HEK293T (cell line): ENCODE measurements at places on chromosomes 13 and 19.
A peak's percentile ranks its signal among the peaks of the same experiment; 100 is the strongest.

DNA sequence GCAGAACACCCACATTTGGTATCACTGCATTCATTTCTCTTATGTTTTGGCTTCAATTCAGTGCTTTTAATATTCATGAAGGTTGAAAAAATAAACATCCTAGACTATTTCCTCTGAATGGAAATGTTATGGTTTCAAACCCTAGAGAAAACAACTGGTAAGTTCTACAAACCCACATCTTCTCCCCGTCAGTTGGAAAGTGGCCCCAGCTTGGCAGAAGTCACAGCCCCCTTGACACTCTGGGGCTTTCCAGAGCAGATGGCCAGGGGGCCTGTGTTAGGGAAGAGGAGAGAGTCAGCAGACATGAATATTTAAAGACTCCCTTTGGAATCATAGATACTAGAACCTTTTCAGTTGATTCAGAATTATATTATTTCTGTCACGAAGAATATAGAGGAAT is 123.9 kb downstream of the SHISA2 start:
- DNase-seq, result no peak

- DNase-seq, result no peak
These were observed 97.2 kb upstream of the EDNRB start for GRCh38 chr13:78015782-78016181.

- DNase-seq, result no peak
These were observed 66.6 kb downstream of the DNAJC15 start for GRCh38 chr13:43089912-43090498.

DNA sequence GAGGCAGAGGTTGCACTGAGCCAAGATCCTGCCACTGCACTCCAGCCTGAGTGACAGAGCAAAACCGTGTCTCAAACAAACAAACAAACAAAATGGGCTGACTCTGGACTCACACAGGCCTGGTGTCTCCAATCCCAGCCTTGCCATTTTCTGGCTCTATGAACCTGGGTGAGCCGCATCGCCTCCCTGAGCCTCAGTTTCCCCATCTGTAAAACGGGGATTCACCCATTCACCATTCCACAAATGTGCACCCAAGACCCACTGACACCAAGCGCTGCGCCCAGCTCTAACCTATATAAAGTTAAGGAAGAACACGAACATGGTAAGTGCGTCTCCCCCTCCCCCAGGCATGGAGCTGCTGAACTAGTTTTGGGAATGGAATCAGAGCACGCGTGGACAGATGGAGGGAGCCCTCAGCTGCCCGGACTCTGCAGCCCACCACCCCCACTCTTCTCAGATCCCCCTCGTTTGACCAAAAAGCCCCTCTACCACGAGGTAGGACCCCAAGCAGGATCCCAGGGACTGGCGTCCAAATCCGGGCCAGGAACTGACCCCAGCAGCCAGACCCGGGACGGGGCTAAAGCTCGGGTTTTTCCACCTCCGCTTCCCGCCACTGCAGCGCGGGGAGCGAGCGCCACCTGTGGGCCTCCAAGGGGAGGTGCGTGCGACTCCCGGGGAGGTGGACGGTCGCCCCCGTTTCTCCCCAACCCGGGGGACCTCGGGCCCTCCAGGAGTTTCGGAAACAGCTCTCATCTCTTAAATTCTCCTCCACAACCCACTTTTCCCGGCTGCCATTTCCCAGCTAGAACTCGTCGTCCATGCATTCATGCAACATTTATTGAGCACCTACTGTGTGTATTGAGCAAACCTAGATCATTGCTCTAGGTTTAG is 33.0 kb upstream of the ADGRE5 start:
- DNase-seq, result peak; percentile 85

GRCh38 chr19:50718255-50719118 is 1.1 kb downstream of the SHANK1 start:
- DNase-seq, result no peak

- no peak for DNase-seq
These were observed 598.7 kb upstream of the KLF12 start for GRCh38 chr13:74732736-74733385.

- DNase-seq, result no peak
These were observed 109.5 kb downstream of the DNAJC15 start for GRCh38 chr13:43132911-43133310.

- no peak for DNase-seq
These were observed 1.3 kb downstream of the RHPN2 start for GRCh38 chr19:33063356-33063752.

DNA sequence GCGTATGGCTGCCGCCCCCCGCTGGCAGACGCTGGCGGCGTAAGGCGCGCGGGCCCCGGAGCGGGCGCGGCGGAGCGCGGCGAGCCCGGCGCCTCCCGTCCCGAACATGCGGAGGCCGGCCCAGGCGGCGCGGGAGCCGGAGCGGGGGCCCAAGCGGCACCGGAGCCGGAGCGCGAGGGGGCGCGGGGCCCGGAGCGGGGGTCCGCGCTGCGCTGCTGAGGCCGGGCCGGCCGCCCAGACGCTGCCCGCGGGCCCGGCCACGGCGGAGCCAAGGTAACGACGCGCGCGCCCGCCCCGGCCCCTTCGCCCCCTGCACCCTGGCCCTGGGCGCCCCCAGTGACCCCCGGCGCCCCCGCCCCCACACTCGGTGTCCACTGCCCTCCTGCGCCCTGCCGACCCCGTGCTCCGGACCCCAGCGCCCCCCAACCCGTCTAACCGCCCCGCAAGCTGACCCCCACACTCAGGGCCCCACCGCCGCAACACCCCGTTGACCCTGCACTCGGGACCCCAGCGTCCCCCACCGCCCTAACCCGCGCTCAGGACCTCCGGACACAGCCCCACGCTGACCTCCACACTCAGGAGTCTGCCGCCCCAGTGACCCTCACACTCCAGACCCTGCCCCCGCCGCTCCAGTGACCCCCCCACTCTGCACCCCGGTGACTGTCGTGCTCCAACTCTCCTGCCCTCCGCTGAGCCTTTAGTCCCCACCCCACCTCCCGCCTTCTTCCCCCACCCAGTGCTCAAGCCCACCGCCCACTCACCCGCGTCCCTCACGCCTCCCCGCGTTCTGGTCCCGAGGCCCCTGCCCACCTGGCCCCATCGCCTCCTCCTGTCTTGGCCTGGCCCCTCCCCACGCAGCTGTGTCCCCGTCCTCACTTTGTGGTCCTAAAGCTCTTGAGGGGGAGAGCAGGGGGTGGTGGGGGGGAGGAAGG is at the start of gene CSNK1G2:
CSNK1G2 (plus strand) TSS at position 27 of the 932 bp plus-strand sequence. CDS start 28,601 bp downstream, outside the sequence.
- DNase-seq, result no peak

GRCh38 chr13:49374585-49375290 is 69.1 kb downstream of the CAB39L start:
- DNase-seq, result no peak

DNA sequence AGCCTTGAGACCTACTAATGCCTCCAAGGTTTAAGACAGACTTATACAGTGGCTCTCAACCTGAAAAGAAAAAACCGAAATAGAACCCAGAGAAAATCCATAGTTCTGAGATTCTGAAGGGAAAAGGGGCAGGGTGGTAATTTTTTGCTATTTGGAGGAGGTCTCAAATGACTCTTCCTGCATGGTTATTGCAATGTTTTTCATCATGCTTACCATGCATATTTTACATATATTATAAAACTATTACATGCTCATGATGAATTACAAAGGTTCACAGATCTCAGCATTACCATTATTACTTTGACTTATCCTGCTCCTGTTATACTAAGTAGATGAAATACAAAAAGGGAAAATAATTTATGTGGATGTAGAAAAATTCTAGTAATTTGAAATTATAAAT is 47.6 kb downstream of the N4BP2L2 start:
- DNase-seq, result no peak

DNA sequence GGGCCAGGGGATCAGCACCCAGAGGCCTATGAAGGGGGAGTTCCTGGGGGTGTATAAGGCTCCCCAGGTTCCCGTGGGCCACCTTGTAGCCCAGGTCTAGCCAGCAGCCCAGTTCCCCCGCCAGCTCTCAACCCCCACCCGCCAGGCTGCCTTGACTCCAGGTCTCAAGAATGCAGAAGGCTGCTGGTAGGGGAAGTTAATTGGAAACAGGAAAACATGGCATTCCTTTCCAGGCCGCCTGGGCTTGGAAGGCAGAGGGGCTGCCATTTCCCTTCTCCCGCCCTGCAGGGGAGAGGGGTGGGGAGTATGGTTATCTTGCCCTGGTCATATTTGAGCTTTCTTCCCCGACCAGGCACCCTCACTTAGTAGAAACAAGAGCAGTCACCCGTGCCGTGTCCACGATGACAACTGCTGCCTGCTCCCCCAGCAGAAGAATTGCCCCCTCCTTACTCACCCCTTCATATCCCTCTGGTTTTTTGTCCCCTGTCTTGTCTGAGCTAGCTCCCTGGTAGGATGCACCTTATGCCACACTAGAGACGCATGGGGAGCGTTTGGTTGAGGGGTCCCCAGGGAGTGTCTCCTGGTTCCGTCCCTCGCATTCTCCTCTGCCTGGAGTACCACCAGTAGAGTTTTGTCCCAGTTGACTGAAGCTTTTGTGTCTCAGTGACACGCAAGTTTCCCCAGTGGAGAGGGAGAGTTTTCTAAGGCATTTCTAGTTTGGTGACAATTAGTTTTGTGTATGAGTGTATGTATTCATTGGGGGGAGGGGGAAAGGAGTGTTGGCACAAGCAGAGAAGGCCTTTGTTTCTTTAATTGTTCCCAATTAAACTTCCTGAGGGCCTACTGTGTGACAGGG is 4.5 kb downstream of the BICRA start:
- DNase-seq, result no peak

GRCh38 chr13:76783798-76784197 is 102.4 kb downstream of the KCTD12 start:
- no peak for DNase-seq

- DNase-seq, result peak; percentile 99
These were observed 18.9 kb upstream of the ZNRF4 start for GRCh38 chr19:5436106-5436947.

- no peak for DNase-seq
These were observed 56.5 kb downstream of the KLF2 start for GRCh38 chr19:16380943-16381755.

GRCh38 chr13:100536643-100537180 is 51.9 kb downstream of the GGACT start:
- no peak for DNase-seq

DNA sequence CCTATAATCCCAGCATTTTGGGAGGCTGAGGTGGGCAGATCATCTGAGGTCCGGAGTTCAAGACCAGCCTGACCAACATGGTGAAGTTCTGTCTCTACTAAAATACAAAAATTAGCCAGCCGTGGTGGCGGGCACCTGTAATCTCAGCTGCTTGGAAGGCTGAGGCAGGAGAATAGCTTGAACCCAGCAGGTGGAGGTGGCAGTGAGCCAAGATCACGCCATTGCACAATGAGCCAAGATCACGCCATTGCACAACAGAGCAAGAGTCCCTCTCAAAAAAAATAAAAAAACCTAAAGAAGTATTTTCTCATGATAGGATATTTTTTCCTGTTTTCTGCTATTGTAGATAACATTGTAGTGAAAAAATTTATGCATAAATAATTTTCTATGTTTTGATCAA is 13.3 kb downstream of the IFT88 start:
- DNase-seq, result no peak

DNA sequence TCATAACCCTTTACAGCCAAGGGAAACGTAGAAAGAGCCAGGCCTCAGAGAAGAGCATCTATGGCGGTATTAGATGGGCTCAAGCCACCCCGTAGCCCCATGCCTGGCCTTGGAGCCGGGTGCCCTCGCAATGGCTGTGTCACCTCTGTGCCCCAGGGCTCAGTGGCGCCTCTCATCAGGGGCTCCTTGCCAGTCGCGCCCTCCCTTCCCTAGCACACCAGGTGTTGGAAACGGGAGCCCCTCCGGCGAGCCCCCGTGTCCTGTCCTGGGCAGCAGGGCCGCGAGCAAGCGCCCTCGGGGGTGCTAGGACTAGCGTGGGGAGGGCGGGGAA is 453 bp downstream of the ZNF256 start:
- no peak for DNase-seq

- no peak for DNase-seq
These were observed 68.3 kb downstream of the FGF14 start for GRCh38 chr13:102333320-102334198.

DNA sequence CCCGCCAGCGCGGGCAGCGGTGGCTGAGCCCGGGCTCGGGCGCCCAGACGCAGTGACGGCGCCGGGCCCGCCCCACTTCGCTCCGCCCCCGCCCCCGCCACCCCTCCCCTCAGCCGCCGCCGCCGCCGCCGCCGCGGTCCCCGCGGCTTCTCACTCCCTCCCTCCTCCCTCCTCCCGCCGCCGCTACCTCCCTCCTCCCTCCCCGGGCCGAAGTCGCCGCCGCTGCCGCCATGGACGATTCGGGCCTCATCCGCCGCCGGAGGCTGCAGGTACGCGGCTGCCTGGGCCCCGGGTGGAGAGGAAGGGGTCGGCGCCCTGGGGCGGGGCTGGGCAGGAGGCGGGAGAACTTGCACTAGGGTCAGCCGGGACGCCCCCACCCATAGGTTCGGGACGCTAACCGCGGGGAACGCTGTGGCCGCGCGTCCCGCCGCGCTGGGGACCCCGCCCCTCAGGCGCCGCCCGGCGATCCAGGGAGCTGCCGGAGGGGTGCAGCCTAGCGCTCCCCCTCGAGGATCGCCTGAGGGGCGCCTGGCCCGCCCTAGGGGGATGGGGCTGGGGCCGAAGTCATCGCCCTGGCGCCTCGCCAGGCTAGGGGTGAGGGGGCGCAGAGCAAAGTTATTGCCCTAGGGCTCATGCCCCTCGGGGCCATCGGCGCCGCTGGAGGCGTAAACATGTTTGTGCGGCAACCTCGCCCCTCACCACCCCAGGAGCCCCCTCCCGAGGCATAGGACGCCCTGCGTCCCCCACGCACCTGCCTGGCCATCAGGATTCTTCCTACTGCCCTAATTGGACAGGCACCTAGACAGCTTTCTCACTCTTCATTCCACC is 427 bp downstream of the RTBDN start:
- DNase-seq, result peak; percentile 70

DNA sequence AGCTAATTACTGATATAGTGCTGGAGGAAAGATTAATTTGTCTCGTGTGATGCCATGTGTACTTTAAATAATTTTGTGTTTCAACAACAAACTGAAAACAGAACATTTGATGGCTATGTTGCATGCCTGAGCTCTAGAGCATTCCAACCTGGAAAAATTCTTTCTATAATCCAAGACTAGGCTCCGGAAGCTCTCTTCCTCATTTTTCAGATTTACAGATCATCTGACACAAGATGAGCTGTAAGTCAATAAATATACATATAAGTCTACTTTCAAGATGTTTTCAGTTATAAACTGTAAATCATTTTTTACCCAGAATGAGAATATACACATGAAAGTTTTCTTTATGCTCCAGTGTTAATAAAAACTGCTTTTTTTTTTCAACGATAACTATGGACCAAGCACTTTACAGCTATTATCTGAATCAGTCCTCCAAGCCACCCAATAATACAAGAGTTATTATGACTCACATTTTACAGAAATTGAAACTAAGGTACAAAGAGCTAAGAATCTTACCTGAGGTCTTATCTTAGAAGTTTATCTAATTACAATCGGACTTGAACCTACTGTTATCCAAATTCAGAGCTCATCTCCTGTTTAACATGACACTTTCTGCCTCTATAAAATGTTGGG is 6.4 kb upstream of the FOXO1 start:
- no peak for DNase-seq
